Astrocyte of the hippocampus (primary cell): ENCODE measurements at places on chromosomes 3 and 15.

DNA sequence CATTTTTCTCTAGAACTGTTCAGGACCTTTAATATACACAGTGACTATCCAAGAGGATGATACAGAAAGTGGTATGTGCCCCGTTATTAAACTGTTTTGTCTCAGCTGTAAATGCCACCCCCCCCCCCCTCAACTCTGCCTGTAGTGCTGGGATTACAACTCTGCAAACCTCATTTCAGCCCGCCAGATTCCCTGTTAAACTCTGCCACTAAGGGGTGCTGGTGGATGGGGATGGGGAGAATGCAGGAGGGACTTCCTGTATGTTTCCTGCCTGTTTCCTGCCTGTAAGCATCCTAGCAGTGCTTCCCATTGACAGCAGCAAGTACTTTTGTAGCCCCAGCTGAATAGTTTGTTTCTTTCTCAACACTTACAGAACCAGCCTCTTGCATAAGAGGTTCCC lies 301.7 kb upstream of the RORA start:
- no peak for DNase-seq

GRCh38 chr3:125165189-125165947 lies 47.2 kb downstream of the SLC12A8 start:
- DNase-seq = peak; percentile 70

GRCh38 chr3:49716169-49716568 lies 3.3 kb downstream of the AMIGO3 start:
- DNase-seq = no peak

- DNase-seq = no peak
Observed at GRCh38 chr3:20563251-20563650, 377.2 kb upstream of the SGO1 start.
